ENCODE measurements at places on chromosomes 5 and 9.

GRCh38 chr9:19940811-19941535 is 152.1 kb upstream of the SLC24A2 start:
- no peak for DNase-seq

DNA sequence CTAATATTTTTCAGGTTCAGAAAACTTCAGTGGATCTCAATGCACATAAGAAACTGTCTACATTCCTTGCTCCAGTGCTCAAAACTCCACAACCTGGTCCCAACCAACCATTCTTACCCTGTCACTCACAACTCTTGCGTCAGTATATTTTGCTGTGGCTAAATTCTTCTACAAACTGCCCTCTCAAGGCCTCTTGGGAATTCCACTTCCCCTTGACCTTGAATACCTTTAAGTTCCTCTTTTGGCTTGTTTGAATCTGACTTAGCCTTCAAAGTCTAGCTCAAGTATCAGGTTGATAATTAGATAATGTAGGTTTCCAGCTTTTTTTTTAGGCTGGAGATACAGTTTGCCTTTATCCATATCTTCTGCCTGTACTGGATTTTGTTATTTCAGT is 128.3 kb downstream of the SLF1 start:
- no peak for DNase-seq

DNA sequence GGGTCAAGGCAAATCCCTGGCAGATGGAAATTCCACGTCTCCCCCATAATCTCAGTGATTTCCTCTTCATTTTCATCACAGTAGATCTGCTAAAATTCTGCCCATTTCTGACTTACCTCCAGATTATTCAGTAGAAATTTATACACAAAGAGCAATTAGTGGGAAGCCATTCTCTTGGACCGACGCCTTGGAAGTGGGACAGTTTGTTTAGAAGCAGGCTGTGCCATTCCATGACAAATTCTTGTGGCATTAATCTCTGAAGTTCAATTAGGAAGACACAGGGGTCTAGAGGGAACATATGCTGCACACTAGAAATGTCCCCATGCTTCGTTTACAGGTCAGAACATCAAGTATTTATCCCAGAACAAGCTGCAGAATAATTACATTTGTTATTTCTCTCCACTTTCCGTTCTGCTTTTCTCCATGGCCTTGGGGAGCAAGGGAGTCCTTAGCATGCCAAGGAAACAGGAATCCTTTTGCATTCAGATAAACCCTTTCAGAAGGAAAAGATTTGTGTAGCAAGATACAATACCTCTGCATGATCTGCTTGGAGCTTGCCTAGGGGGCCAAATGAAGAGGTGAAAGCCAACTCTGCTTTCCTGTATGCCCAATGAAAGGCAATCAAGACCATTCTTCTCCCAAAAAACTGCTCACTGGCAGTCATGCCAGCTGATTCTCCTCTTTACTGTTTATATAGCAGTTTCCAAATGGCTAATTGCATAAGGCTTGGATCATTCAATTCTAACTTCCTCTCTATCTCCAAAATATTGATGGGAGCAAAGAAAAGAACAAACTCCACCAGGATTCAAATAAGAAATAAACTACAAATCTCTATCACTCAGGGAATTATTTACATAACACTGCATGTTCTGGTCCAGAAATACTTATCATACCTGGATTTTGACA is 2.5 kb upstream of the PRKACG start:
- DNase-seq: no peak

DNA sequence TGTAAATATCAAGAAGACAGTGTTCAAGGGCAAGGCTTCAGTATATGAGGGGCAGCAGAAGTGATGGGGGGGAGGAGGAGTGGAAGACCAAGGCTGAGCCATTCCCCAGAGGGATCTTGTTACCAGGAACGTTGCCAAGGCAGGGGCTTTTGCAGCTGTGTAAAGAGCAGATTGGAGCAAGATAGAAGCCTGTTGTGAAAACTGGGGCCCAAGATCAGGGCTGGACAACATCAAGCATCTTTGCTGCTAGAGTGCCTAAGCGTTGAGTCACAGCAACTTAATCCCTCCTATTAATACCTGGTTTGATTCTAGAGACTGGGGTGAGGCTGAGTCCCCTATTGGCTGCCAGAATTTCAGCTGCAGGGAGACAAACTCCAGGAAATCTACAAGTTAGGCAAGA is 18.4 kb upstream of the ERCC6L2 start:
- DNase-seq: no peak

GRCh38 chr9:91207729-91208418 is 153.8 kb downstream of the AUH start:
- DNase-seq: no peak

DNA sequence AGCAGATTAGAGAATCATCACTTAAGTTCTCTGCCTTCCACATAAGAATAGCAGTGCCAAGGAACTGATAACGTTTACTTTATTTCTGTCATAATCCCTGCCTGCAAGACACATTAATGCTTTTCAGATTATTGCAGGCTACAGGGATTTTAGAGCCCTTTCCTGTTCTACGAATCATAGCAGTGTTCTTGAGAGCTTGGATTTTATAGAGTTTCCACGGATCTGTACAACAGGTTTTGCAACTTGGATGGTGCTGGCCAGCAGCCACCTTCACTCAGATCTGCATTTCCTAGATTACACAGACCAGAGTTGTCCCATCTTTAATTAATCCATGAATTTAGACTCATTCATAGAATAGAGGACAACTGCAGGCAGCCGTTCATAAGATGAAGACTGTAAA is 38.1 kb downstream of the SLC12A2 start:
- no peak for DNase-seq

- DNase-seq: no peak
These were observed 11.8 kb downstream of the DMXL1 start for GRCh38 chr5:119082691-119083090.

DNA sequence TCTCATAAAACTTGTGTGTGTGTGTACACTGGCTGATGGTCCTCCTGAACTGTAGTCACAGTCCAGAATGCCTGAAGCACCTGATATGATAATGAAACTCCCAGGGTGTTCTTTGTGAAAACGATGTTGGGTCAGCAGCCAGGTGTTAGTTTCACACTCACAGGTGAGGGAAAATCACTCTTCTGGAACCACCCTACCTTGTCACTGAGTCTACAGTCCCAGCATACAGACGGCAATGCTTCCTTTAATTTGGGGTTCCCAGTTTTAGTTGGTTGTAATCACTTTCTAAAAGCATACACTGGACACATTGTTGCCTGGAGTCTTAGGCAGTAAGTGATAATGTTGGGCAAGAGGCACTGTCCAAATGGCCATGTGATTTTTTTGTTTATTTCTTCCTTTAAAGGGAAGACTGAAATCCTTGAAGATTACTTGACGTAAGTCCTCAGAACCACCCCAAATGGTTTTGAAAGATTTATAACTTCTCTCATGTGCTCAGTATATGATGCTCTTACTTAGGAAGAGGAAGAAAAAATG is 18.2 kb upstream of the MGAT1 start:
- DNase-seq: no peak

GRCh38 chr5:129972465-129973141 is 68.3 kb downstream of the CHSY3 start:
- no peak for DNase-seq

Measured in stimulated activated CD4-positive, alpha-beta T cell treated with anti-CD3 and anti-CD28 coated beads, Interleukin-1b, Interleukin-23, amount 100 ng/mL, for 1 hour (primary cell).